ENCODE measurements at places on chromosomes 6 and 20.

- H3K27me3 ChIP-seq: no peaks in the 10 kb centered on the region
- H3K4me1 ChIP-seq: no peaks in the 10 kb centered on the region
- no peak for DNase-seq
- H3K4me3 ChIP-seq: no peak overlapping the region
- no peak overlapping the region for H3K27ac ChIP-seq
- H3K36me3 ChIP-seq: no peaks in the 10 kb centered on the region
These were observed 75.5 kb downstream of the GPR6 start for GRCh38 chr6:110053395-110054240.

DNA sequence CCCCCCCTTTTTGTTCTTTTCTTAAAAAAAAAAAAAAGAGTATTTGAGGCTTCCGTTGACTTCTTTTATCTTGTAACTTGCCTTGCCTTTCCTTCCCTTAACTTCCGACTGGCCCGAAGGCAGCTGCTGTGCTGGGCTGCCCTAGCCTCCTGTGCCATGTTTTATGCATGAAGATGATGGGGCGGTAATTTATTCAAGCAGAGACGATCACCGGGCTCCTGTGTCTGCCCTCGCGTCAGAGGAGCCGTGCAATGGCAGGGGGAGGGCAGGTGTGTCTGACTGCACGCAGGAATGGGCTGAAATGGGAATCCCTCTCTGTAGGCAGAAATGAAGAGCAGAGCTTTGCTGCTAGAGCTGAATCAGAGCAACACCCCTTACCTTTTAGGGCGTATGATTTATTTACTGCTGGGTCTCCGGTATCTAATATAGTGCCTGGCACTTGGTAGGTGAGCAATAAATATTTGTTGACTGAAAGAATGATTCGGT, 106.3 kb upstream of the RIPOR2 start:
- H3K4me3 ChIP-seq: no peak overlapping the region
- no peak for DNase-seq
- no peaks in the 10 kb centered on the region for H3K27me3 ChIP-seq
- H3K27ac ChIP-seq: no peak overlapping the region
- H3K4me1 ChIP-seq: no peaks in the 10 kb centered on the region

DNA sequence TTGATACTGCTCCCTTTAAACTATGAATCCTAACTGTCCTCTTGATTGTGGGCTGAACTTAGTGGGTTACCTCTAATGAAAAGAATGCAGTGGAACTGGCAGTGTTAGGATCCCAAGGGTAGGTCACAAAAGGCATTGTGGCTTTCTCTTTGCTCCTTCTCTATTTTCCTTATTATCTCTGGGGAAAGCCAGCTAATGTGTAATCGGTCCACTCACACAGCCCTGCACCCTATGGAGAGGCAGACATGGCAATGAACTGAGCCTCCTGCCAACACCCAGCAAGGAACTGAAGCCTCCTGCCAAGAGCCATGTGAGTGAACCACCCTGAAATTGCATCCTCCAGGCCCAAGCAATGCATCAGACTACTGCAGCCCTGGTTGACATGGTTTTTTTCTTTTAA, 24.6 kb upstream of the ZNF133 start:
- no peak overlapping the region for H3K4me3 ChIP-seq
- no peaks in the 10 kb centered on the region for H3K27me3 ChIP-seq
- H3K36me3 ChIP-seq: no peaks in the 10 kb centered on the region
- no peaks in the 10 kb centered on the region for H3K4me1 ChIP-seq
- no peak for DNase-seq
- H3K27ac ChIP-seq: no peak overlapping the region

GRCh38 chr6:15887491-15888461, 224.9 kb upstream of the DTNBP1 start:
- no peak overlapping the region for H3K4me3 ChIP-seq
- no peaks in the 10 kb centered on the region for H3K27me3 ChIP-seq
- DNase-seq: no peak
- H3K4me1 ChIP-seq: no peaks in the 10 kb centered on the region

DNA sequence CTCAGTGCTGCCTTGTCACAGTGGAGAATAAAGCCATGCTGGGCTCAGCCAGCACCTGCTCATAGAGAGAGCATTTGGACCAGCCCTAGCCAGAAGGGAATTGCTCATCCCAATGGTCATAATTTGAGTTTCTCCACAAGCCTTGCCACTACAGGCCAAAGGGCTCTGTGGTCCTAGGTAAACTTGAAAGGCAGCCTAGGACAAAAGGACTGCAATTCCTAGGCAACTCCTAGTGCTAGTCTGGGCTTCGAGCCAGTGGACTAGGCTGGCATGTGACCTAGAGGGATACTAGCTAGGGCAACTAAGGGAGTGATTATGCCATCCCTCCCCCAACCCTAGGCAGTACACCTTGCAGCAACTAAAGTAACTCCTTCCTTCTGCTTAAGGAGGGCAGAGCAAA, 516.2 kb downstream of the BCKDHB start:
- no peak for DNase-seq
- no peak overlapping the region for H3K4me3 ChIP-seq
- no peaks in the 10 kb centered on the region for H3K36me3 ChIP-seq
- no peak overlapping the region for H3K27ac ChIP-seq

GRCh38 chr20:38725931-38726803, 1.9 kb downstream of the SLC32A1 start:
- H3K27ac ChIP-seq: no peak overlapping the region
- no peaks in the 10 kb centered on the region for H3K36me3 ChIP-seq

- H3K4me3 ChIP-seq: no peak overlapping the region
- peak; percentile 90 for DNase-seq
- H3K27me3 ChIP-seq: no peaks in the 10 kb centered on the region
- H3K27ac ChIP-seq: no peak overlapping the region
- H3K4me1 ChIP-seq: no peaks in the 10 kb centered on the region
These were observed 78.0 kb downstream of the DLGAP4 start for GRCh38 chr20:36384022-36384619.

DNA sequence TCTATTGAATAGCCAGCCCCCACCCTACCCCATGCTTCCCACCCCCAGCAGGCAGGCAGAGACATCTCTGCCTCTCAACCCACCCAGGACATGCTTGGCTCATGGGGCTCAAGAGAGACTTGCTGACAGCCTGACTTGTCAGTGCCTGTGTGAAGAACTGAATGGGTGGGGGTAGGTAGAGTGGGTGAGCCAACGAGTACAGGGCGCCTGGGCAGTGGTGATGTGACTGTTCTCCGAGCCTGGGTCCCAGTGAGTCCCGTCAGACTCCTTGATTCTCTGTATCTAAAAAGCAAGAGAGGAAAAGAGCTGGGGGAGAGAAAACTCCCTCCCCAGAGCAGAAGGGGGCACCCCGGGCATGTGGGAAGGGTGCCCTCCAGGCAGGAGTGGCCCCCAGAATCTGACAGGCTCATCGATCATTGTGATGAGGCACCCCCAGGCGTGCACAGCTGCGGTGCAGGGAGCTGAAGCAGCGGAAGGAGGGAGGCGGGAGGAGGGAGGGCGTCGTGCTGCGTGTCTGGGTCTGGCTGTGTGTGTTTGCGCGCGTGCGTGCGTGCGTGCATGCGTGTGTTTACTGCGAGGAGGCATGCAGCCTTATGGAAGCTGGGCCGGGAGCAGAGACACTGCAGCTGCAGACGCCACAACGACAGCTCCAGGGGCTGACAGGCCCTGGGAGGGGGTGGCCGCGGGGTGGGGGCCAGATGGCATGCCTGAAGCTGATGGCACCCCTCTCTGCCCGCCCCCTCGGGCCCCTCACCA, 40.2 kb downstream of the FOXP4 start:
- no peak overlapping the region for H3K27ac ChIP-seq
- peaks cover 12% of the 10 kb centered on the region for H3K4me1 ChIP-seq
- no peaks in the 10 kb centered on the region for H3K27me3 ChIP-seq
- no peak overlapping the region for H3K4me3 ChIP-seq
- peaks cover 4% of the 10 kb centered on the region for H3K36me3 ChIP-seq

DNA sequence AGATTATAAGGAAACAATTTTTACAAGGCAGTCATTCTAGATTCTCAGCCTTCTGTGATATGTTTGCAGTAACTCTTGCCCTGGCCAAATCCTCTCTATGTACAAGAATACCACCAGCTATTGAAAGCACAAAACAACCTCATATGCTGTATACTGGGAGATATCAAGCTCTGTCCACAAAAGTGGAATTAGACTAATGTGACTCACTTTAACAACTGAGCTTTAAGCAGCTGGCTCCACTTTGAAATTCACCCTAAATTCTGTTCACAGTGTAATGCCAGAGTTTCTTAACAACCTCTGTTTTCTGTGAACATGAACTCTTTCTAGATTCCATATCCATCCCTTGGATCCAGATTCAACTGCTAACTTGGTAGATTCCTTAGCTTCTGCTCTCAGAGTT, 47.6 kb downstream of the CHD6 start:
- peaks cover 9% of the 10 kb centered on the region for H3K4me1 ChIP-seq
- H3K27ac ChIP-seq: no peak overlapping the region
- no peaks in the 10 kb centered on the region for H3K36me3 ChIP-seq
- no peaks in the 10 kb centered on the region for H3K27me3 ChIP-seq

- H3K36me3 ChIP-seq: peaks cover 11% of the 10 kb centered on the region
- H3K27me3 ChIP-seq: no peaks in the 10 kb centered on the region
- no peak overlapping the region for H3K27ac ChIP-seq
- no peak for DNase-seq
These were observed 5.2 kb downstream of the PRELID3B start for GRCh38 chr20:59037386-59037785.

GRCh38 chr6:20808924-20809323, 274.7 kb downstream of the CDKAL1 start:
- H3K36me3 ChIP-seq: no peaks in the 10 kb centered on the region
- H3K4me3 ChIP-seq: no peak overlapping the region
- DNase-seq: no peak
- H3K4me1 ChIP-seq: peaks cover 7% of the 10 kb centered on the region

DNA sequence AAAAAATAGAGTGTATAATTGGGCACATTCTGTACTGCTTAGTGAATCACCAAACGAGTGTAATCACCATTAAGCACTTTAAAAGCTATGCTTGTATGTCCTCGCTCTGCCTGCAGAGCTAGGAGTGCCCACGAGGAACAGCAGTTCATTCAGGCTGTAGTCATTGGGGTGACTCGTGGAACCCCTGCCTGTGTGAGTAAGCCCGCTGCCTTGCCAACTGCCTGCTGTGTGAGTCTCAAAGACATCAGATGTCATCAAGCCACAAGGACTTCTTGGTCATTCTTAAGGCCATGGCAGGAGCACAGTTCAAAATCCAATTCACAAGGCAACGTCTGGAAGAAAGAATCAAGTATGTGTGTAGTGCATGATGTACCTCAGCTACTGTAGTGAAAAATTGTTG, 60.4 kb downstream of the FOXO3 start:
- H3K36me3 ChIP-seq: no peaks in the 10 kb centered on the region
- H3K4me1 ChIP-seq: no peaks in the 10 kb centered on the region
- H3K4me3 ChIP-seq: no peak overlapping the region
- no peak overlapping the region for H3K27ac ChIP-seq
- DNase-seq: peak; percentile 15
